AG04450 (cell line): ENCODE measurements at places on chromosomes 4 and X.
A peak's percentile ranks its signal among the peaks of the same experiment; 100 is the strongest.

DNA sequence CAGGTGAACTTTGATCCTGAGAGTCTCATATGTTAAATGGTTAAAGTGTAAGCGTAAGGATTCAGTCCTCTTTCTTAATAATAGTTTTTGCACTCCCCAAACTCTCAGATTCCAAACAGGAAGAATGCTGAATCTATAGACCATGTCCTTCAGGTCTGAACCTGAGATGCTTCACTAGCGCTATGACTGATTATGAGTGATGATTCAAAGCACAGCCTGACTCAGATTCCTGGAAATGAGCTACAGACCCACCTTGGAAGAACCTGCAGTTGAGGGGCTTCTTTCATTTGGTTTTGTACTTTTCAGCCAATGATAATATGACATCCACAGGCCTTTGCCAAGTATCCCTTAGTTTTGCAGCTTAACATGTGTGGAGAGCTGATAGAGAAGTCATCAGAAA is 1.4 kb downstream of the EDNRA start:
- no peak for DNase-seq

GRCh38 chr4:138697851-138698250 is 317.7 kb upstream of the NOCT start:
- DNase-seq, result peak; percentile 67

DNA sequence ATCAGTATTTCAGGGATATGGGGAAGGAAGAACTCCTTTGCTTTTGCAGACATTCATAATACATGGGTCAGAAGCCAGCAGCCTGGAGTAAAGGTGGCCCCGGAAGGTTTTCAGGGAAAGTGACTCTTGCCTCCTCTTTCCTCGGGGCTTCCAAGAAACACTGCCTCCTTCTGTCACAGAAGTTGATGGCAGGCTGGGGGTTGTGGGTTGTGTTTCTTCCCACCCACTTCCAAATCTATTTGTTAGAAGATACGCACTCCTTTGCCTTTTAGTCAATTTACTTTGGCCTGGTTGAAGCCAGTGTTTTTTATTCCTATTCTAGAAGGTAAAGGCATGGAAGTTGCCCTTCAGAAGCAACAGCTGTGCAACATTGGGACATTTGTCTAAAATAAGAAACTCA is 19.7 kb downstream of the KIT start:
- DNase-seq, result no peak

GRCh38 chrX:14922437-14922836 is 49.2 kb downstream of the MOSPD2 start:
- peak; percentile 68 for DNase-seq

DNA sequence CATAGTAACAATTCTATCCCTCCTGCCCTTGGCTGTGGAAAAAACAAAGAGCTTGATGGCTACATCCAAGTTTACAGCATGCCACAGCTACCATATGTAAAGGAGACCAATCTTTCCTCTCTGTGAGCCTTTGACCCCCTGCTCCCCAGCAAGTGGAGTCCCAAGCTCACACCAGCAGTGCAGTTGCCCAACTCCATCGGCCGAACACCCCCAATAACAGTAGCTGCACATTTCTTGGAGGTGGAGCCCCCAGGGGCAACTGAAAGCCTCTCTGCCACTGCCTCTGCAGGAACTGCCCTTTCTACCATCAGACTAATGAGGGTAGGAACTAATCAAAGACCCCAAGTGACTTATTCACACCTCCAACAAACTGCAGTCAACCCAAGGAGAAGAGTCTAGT is 81.0 kb upstream of the TCEAL2 start:
- DNase-seq, result no peak

DNA sequence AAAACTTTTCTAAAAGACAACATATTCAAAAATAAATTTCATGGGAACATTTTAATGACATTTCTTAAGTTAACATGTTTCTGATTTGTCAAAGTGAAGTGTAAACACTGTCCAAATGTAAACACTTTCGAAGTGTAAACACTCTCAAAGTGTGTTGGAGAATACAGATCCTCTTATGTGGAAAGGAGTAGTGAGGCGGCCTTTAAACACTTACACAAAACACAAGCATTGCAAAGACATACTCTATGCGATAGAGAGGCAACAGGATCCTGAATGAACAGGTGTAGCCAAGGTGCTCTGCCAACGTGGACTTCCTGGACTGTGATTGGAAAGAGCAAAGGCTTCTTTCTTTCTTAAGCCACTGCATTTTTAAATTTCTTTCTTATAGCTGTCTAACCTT is 62.7 kb upstream of the PGM2 start:
- no peak for DNase-seq

- no peak for DNase-seq
These were observed 243.7 kb downstream of the TENM3 start for GRCh38 chr4:182486881-182487280.

GRCh38 chr4:145285928-145286327 is 105.5 kb upstream of the OTUD4 start:
- no peak for DNase-seq

- no peak for DNase-seq
These were observed 129.2 kb upstream of the MAOA start for GRCh38 chrX:43526878-43527277.

DNA sequence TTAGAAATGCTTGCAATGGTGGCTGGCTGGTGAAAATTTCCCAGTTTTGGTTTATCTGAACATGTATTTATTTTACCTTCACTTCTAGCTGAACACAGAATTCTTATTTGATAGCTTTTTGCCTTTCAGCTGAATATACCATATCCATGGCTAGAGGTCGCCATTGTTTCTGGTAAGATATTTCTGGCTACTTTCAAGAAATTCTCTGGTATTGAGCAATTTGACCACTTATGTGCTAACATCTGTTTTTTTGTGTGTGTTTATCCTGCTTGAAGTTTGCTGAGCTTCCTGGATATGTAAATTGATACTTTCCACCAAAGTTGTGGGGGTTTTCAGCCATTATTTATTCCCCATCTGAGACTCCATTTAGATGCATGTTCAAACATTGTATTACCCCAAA is 75.4 kb downstream of the FBXW7 start:
- DNase-seq, result peak; percentile 43

- DNase-seq, result no peak
These were observed 680 bp downstream of the MAEA start for GRCh38 chr4:1290165-1290977.
